ENCODE measurements at places on chromosomes 1 and 21.

DNA sequence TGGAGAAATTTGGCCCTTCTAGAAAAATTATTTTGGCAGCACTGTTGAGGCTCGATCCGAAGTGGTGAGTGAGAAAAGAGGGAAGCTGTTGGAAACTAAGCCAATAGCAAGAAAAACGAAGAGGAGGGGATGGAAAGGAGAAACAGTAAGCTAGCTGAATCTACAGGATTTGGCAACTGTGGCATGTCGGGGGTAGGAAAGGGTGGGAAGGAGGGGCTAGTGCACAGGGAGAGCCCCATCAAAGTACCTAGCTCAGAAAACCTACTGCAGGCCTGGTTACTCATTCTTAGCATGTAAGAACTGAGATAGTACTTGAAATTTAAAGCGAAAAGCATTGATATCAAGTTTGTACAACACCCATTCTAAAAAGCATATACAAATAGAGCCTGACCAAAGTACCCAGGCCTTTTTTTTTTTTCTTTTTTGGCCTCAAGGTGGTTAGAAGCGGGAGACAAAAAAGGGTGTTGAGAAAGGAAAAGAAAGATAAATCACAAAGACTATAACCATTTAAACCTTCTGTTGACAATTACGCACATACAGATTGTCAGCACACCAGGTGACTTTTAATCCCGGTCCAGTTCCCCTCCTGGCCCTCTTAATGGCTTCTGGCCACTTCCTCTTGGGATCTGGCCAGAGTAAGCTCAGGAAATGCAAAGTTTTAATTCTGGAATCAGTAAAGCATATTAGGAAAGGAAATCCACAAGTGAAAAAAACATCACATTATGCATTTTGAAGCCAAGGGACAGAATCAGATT, 50.4 kb downstream of the SLC16A1 start:
- no peak for DNase-seq

DNA sequence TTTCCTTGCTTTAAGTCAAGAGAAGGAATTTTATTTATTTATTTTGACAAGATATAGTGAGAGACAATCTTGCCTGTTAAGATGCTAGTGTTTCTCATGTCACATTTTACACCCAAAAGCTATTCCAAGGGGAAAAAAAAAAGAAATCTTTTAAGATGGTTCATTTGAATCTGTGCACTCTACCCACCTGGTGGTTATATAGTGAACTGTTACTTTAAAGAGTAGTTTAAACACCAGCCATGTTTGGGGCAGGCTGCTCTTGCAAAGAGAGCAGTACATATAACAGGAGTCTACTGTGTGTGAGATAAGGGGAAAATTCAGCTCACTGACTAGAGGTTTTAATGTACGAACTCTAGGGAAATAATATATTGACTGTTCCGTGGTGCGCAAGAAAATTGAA, 3.3 kb upstream of the ELAVL4 start:
- no peak for DNase-seq

DNA sequence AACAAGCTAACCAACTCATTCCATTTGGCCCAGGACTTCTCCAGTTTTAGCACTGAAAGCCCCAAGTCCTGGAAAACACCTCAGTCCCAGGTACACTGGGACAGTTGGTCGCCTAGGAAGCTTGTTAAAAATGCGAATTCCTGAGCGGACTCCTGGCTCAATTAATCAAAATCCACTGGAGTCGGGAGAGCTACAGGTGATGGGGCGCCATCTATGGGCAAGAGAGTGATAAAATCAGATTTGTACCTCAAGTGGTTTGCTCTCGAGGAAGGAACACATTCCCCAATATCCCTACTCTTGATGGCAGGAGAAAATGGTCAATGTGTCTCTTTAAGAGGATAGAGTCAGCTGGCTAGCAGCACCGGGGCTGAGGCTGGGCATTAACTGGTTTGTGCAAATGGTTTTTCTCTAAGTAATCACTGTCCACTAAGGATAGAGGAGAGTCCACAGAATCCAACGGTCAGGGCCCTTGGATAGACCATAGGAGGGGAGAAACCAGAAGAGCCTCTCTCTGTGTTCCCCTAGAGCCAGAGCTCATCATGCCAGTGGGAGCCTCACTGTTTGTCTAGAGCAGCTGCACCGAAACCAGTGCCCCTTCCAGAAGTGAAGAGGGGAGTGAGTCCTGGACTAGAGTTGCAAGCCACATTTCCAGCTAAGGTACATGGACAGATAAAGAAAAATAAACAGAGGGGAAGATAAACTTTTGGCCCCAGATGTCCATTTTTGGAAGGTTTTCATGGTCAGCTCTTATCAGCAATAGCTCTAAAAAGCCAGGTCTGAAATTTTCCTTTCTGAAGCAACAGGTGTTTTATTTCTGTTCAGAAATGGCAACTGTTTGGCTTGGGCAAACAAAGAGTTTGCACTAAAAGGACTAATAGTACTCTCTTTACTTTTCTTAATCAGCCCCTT, 148.5 kb downstream of the TENT5C start:
- no peak for DNase-seq

DNA sequence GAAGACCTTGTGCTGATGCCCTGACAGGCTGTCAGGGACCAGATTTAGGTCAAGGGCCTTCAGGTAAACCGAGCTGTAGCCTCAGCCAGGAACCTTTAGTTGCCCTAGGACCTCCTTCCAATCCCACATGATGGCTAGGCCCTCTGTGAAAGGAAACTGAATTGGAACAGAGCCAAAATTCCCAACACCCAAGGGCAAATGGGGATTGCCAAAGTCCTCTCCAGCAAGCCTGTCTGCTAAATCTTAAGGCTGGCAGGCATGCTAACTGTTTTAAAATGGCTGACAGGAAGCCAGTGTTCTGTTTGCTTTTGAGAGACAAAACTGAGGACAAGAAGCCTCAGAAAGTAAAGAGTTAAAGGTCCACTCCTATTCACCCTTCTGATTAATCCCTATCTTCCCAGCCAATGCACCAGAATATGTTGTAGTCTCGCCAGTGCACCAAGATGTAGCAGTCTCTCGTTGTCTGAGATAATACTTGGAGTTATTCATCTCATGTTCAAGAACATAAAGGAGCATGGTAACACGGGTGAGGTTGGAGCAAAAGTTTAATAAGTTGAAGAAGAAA, 35.1 kb downstream of the MSTO1 start:
- DNase-seq, result no peak

DNA sequence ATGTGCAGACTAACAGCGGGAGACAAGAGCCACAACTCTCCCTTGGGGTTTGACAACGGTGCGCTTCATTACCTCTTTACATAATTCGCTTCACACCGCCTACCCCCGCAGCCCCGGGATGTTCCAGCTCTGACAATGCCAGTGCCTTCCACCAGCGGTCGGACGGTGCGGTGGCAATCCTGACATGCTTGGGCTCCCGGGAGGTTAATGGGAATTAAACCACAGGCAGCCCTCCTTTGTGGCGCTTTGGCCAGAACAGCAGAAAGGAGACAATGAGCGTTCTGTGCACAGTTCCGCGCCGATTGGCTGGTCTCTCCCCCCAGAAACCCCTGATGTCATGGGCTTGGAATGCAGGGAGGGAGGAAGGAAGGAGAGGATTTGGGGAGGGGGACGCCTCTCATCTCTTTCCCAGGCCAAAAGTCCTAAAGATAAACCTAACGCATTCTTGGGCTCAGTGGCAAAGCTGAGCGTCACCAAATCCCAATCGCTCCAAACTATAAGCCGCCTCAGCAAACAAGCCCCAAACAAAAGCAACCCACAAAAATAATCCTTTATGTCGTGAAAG, 1.3 kb downstream of the CNN3 start:
- peak; percentile 88 for DNase-seq

DNA sequence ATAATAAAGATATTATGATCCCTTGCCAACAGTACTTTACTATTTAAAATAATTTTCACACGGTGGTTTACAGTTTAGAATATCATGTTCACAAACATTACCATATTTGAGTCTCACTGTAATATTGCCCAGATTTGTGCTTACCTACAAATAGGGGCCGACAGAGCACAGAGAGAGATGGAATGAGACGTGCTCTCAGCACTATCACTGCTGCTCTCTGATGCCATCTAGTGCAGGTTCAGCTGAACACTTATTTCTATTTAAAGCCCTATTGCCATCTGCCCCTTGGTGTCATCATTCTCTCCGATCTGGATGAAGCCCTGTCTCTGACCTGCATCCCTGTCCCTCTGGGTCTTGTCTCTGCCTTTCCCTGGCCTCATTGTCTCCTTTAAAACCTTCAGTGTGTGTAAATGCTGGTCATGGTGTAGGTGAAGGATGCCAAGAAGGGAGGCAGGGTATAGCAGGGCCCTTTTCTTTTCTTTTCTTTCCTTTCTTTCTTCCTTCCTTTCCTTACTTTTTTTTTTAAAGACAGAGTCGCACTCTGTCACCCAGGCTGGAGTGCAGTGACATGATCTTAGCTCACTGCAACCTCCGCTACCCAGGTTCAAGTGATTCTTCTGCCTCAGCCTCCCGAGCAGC, 6.9 kb upstream of the GPATCH4 start:
- no peak for DNase-seq
